Neural crest cell (in vitro differentiated cells): ENCODE measurements at places on chromosomes 7 and 10. TPM values are rescaled to one million over a fixed set of nuclear protein-coding genes. Genes with fewer than 3 reads are reported as not detected.

- H3K27me3 ChIP-seq: peaks cover 63% of the 10 kb centered on the region
- H3K27ac ChIP-seq: no peak overlapping the region
- peaks cover 28% of the 10 kb centered on the region for H3K4me1 ChIP-seq
- no peaks in the 10 kb centered on the region for H3K36me3 ChIP-seq
- peak; percentile 87 for DNase-seq
These were observed 608 bp downstream of the ACHE start for GRCh38 chr7:100894860-100895700.

Gene CYP3A7
- total RNA-seq: not detected in 2 replicates

GRCh38 chr7:106012935-106013439 is 49.9 kb downstream of the CDHR3 start:
- no peak overlapping the region for H3K27ac ChIP-seq
- DNase-seq: no peak
- no peaks in the 10 kb centered on the region for H3K27me3 ChIP-seq
- peaks cover 24% of the 10 kb centered on the region for H3K4me1 ChIP-seq
- H3K4me3 ChIP-seq: no peak overlapping the region

Gene USP6NL
- 35.3 and 38.2 TPM in 2 replicates for total RNA-seq

Gene SPDYE8
- not detected in 2 replicates for total RNA-seq

GRCh38 chr10:108849186-108849585 is 1074.1 kb downstream of the XPNPEP1 start:
- no peaks in the 10 kb centered on the region for H3K36me3 ChIP-seq
- H3K4me3 ChIP-seq: no peak overlapping the region
- H3K27ac ChIP-seq: no peak overlapping the region
- no peaks in the 10 kb centered on the region for H3K4me1 ChIP-seq

DNA sequence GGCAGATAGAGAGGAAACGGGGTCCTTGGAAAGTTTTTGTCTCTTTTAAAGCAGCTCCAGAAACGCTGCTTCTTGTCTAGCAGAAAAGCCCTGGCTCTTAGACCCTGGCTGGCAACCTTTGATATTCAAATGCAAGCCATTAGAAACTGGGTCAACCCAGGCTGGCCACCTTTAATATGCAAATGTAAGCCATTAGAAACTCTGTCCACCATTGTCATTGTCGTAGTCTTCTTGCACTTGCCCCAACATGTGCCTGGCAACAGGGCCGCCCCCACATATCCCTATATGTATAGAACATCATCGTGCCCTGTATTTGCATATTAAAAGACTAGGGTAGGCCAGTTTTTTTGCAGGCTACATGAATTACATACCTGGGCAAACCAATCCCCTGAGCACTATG is 621.3 kb upstream of the DPP6 start:
- H3K4me1 ChIP-seq: no peaks in the 10 kb centered on the region
- peaks cover 4% of the 10 kb centered on the region for H3K36me3 ChIP-seq
- DNase-seq: no peak
- H3K27ac ChIP-seq: no peak overlapping the region
- H3K4me3 ChIP-seq: no peak overlapping the region
- no peaks in the 10 kb centered on the region for H3K27me3 ChIP-seq

Gene PARD3
- 50.1 and 51.2 TPM in 2 replicates for total RNA-seq

GRCh38 chr10:108358912-108359311 is 1194.4 kb upstream of the SORCS1 start:
- no peak for DNase-seq
- H3K4me1 ChIP-seq: no peaks in the 10 kb centered on the region
- H3K4me3 ChIP-seq: no peak overlapping the region
- H3K27ac ChIP-seq: no peak overlapping the region
- H3K36me3 ChIP-seq: no peaks in the 10 kb centered on the region

GRCh38 chr10:61958805-61959204 is 57.3 kb downstream of the ARID5B start:
- DNase-seq: no peak
- no peaks in the 10 kb centered on the region for H3K27me3 ChIP-seq
- H3K36me3 ChIP-seq: no peaks in the 10 kb centered on the region
- H3K27ac ChIP-seq: no peak overlapping the region

Gene NODAL
- not detected in 2 replicates for total RNA-seq

Gene NKX1-2
- not detected in 2 replicates for total RNA-seq

- H3K27ac ChIP-seq: no peak overlapping the region
- H3K4me1 ChIP-seq: no peaks in the 10 kb centered on the region
These were observed 380.7 kb upstream of the STEAP1 start for GRCh38 chr7:89773611-89774010.

Gene BTBD16
- total RNA-seq: not detected in 2 replicates

- H3K4me3 ChIP-seq: no peak overlapping the region
- H3K27ac ChIP-seq: no peak overlapping the region
- no peak for DNase-seq
- no peaks in the 10 kb centered on the region for H3K36me3 ChIP-seq
- peaks cover 52% of the 10 kb centered on the region for H3K4me1 ChIP-seq
These were observed 2.1 kb downstream of the ADD3 start for GRCh38 chr10:110009736-110010475.

- H3K36me3 ChIP-seq: no peaks in the 10 kb centered on the region
- H3K4me1 ChIP-seq: no peaks in the 10 kb centered on the region
- peak overlapping the region; percentile 50 for H3K27ac ChIP-seq
These were observed 135.9 kb downstream of the ADARB2 start for GRCh38 chr10:1601406-1601805.

- peaks cover 18% of the 10 kb centered on the region for H3K4me1 ChIP-seq
- no peak overlapping the region for H3K27ac ChIP-seq
- DNase-seq: peak; percentile 56
- no peak overlapping the region for H3K4me3 ChIP-seq
- no peaks in the 10 kb centered on the region for H3K27me3 ChIP-seq
These were observed 470.0 kb downstream of the SUGCT start for GRCh38 chr7:40604601-40605438.

Gene CALML5
- total RNA-seq: not detected in 2 replicates

DNA sequence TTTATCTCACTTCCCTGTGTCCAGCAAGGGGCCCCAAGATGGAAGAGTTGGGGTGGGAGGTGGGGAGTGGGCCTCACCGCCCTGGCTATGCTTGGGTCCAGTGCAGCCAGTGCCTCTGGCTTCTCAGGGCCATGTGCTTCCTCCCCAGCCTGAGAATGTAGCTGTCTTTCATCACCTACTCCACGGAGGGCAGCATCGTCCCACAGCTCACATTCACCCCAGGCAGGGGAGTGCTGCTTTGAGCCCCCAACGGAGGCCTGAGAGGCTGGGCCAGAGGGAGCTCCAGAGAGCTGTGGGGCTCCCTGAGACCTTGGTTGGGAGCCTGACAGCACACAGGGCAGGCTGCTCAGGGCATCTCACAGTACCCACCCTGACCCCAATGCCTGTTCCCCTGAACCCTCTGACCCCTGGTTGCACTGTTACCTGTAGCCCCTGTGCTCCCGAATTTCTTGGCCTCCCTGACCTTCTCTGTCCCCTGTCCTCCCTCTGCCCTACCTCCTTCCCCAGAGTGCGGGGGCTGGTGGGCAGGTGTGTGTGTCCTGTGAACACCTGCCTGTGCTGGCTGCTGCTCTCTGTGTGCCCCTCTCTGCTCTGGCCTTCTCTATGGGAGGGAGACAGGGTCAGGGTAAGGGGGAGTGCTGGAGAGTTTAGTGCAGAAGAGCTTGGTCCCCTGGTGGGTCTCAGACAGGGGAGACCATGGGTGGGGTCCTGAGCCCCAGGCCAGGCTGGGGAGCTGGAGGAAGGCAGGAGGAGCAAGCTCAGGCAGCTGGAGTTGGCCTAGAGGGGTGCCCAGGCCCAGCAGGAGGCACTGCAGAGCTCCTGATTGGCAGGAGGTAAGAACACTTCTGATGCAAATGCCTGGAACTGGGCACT is 19.6 kb upstream of the ZNF488 start:
- peak overlapping the region; percentile 89 for H3K27ac ChIP-seq
- no peak overlapping the region for H3K4me3 ChIP-seq
- peaks cover 22% of the 10 kb centered on the region for H3K4me1 ChIP-seq
- H3K27me3 ChIP-seq: no peaks in the 10 kb centered on the region
- no peak for DNase-seq
- H3K36me3 ChIP-seq: no peaks in the 10 kb centered on the region

Gene ITGA8
- total RNA-seq: 0.27 and 0.37 TPM in 2 replicates

DNA sequence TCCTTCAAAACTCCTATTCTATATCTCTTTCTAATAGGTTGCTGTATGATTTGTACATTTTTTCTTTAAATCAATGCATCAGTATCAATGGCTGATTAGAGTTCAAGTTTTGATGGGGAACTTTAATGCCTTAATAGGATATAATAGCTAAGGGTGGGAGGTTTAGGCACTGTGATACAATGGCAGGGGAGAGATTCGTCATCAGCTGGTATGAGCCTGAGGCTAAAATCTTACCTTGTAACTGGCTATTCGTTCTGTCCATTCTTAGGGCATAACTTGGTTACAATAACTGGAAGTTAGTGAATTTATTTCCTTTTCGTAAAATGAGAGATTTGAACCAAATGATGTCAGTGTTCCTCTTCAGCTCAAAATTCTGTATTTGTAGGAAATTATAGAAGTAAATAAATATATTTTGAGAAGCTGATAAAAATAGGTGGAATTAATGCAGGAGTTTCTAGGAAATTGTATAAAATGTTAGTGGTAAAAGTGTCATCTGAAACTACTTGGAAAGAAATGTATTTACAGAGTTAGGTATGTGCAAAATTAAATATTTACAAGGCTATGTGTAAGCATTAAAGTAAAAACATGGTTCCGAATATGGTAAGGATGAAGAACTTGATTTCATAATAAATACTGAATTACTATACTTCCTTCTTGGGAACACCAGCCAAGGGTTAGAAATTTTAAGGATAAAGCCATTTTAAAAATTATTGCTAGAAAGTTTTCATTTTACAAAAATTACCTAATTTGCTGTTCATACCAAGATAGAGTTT is 27.5 kb upstream of the NAMPT start:
- H3K27ac ChIP-seq: no peak overlapping the region
- H3K4me3 ChIP-seq: no peak overlapping the region
- no peaks in the 10 kb centered on the region for H3K27me3 ChIP-seq
- DNase-seq: no peak
- H3K36me3 ChIP-seq: no peaks in the 10 kb centered on the region

DNA sequence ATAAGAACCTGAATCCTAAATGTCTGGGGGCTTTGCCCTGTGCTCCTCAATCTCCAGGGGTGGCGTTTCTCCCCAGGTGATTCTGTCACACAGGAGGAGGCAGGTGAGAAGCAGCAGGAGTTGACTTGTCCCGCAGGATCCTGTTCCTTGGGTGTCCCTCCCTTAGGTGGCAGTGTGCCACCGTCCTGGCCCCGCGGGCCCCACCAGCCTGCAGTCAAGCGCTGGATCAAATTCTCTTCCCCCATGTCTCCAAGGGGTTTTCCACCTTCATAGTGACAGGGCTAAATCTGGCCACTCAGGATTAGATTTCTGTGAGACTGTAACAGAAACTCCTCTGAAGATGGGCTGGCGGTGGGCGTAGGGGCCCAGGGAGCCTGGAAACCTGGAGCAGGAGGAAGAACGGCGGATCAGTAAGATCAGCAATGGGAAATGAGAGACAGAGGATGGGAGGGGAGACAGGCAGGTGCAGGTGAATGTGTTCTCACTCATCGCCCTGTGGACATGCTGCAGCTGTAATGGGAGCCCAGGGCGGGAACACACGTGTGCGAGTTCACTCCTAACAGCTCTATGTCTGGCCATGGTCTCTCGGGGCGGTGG is 329.2 kb upstream of the COBL start:
- no peak for DNase-seq
- H3K36me3 ChIP-seq: no peaks in the 10 kb centered on the region
- no peak overlapping the region for H3K27ac ChIP-seq

Gene PDLIM1
- 20.9 and 26.2 TPM in 2 replicates for total RNA-seq

DNA sequence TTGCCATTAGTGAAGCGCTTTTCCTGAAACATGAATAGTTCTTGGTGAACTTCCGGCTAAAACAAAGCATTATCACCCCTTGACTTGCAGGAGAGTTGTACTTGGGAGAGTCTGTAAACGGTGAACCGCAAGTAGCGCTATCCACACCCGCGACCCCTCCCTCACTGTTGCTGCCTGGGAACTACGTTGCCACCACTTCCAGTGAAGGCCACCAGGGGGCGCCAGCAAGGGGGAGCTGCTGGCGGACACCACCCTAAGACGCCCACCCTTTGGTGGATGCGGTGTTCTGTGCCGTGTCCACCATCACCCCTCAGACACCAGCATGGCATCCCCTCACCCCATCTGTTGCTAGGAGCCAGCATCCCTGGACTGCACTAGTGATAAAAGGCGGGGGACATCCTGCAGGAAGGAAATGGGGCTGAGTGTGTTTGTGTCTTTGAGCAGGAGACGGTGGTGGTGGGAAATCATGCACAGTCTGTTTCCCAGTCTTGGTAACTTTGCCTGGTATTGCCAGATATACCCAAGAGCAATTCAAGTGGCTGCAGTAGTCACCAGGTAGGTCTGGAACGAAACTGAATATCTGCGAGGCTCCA is 298.2 kb downstream of the FRMD4A start:
- DNase-seq: peak; percentile 57
- H3K4me1 ChIP-seq: peaks cover 24% of the 10 kb centered on the region
- no peak overlapping the region for H3K27ac ChIP-seq
- no peaks in the 10 kb centered on the region for H3K36me3 ChIP-seq
- H3K27me3 ChIP-seq: no peaks in the 10 kb centered on the region
